ENCODE measurements at places on chromosomes 2 and 18.

- no peaks in the 10 kb centered on the region for H3K36me3 ChIP-seq
- no peaks in the 10 kb centered on the region for H3K4me1 ChIP-seq
- H3K27ac ChIP-seq = no peak overlapping the region
- no peak for DNase-seq
- no peak overlapping the region for H3K4me3 ChIP-seq
- H3K27me3 ChIP-seq = no peaks in the 10 kb centered on the region
These were observed 1795.7 kb upstream of the PIK3C3 start for GRCh38 chr18:40159141-40160017.

DNA sequence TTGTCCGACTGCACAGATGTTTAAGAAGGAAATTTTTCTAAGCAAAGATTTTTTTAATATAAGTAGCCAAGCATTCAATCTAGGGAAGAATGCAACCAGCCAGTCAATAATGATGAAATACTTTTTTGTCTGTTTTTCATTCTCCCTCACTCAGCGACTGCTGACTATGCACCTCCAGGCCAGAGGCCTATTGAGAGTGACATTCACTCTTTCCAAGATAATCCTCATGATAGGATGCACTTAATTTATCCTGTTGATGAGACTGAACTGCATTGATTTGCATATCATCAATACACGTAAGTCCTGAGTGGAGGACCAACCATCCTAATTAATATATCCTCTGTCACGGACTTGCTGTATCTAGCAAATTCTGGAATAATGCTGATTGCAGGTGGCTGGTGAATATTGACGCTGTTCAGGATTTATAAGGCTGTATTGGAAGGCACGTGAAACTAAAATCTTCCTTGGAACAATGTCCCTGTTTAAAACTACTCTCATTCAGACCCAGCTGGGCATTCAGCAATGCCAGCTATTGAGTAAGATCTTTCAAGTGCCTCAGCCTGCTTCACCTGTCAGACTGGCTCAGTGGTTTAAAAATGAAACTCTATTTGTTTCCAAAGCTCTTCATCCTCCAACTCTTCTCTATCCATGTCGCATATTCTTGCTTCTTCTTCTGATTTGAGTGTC, 142.2 kb downstream of the MAP2 start:
- no peaks in the 10 kb centered on the region for H3K4me1 ChIP-seq
- DNase-seq = no peak
- H3K27ac ChIP-seq = no peak overlapping the region
- no peak overlapping the region for H3K4me3 ChIP-seq
- peaks cover 4% of the 10 kb centered on the region for H3K27me3 ChIP-seq

DNA sequence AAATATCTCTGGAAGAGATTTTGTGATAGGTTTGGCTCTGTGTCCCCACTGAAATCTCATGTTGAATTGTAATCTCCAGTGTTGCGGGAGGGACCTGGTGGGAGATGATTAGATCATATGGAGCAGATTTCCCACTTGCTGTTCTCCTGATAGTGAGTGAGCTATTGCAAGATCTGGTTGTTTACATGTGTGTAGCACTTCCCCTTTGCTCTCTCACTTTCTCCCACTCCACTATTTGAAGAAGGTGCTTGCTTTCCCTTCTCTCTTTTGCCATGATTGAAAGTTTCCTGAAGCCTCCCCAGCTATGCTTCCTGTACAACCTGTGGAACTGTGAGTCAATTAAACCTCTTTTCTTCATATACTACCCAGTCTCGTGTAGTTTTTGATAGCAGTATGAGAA, 97.0 kb upstream of the FN1 start:
- no peaks in the 10 kb centered on the region for H3K4me1 ChIP-seq
- no peaks in the 10 kb centered on the region for H3K27me3 ChIP-seq
- no peak for DNase-seq
- H3K27ac ChIP-seq = no peak overlapping the region
- H3K36me3 ChIP-seq = no peaks in the 10 kb centered on the region

DNA sequence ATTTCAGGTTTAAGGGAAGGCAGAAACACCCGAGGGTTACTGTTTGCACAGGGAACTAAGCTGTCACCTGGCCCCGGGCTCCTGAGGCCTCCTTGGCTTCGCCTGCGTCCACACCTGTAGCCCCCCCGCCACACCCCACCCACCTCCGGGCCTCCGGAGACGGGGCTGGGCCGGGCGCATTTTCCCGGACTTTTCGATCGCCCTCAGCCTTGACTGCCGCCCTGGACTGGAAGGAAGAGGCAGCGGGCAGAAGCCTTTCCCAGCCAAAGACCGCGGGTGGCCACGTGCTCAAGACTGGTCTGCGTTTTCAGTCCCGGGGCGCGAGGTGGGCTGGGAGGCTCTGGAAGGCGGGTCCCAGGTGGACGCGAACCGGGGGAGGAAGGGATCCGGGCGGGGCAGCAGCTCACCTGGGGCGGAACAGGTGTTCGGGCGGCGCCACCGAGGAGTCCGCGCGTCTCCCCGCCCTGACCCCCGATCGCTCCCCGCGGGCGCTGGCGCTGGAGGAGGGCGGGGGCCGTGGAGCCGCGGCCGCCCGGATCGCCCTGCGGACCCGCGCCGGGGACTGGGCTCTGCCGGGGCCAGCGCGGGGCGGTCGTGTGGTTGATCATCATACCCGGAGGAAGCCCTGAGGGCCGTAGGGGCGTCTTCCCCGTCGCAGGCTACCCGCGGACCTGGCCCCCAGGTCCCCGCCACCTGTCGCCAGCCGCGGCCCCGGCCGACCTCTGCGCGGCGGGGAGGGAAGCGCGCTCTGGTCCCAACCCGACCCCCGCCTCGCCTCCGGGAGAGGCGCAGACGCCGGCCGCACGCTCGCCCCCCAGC, 3.2 kb downstream of the ID2 start:
- peaks cover 20% of the 10 kb centered on the region for H3K4me1 ChIP-seq
- H3K36me3 ChIP-seq = peaks cover 18% of the 10 kb centered on the region
- H3K27ac ChIP-seq = peak overlapping the region; percentile 79
- H3K27me3 ChIP-seq = peaks cover 2% of the 10 kb centered on the region
- DNase-seq = peak; percentile 49

DNA sequence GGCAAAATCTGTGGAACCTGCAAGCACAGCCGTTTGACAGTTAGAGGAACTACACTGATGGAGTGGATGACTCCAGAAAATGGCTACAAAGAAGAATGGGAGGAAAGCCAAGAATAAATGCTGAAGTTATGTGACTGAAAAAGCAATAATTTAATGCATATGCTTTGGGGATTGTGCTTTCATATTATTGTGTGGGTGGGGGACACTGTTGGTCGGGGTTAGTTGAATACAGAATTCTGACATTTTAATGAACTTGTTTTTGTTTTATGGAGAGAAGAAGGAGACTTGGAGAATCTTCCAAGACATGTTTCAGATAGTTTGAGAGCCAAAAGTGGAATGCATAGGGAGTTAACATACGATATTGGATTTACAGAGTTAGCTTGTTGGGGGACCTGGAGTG, 68.5 kb downstream of the NRP2 start:
- H3K36me3 ChIP-seq = no peaks in the 10 kb centered on the region
- no peak overlapping the region for H3K4me3 ChIP-seq
- no peaks in the 10 kb centered on the region for H3K4me1 ChIP-seq
- no peak overlapping the region for H3K27ac ChIP-seq
- H3K27me3 ChIP-seq = peaks cover 23% of the 10 kb centered on the region

- H3K4me3 ChIP-seq = no peak overlapping the region
- no peaks in the 10 kb centered on the region for H3K27me3 ChIP-seq
- no peak for DNase-seq
- no peaks in the 10 kb centered on the region for H3K36me3 ChIP-seq
These were observed 54.4 kb downstream of the RPL37A start for GRCh38 chr2:216553093-216553478.

DNA sequence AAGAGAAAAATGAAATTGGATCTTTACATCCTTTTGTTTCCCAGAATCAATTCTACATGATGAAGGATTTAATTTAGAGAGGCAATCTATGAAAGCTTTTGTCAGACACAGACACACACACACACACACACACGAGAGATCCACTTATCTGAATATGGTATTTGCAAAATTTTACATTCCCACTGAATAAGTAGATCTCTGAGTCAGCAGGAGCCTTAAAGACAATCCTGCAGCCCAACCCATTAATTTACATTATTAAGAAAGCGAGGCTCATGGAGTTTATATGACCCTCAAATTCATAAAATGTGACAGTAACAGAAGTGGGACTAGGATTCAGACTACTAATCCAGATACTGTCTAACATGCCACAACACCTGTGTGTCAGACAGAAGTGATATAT, 404.4 kb downstream of the NRXN1 start:
- no peak overlapping the region for H3K4me3 ChIP-seq
- H3K27me3 ChIP-seq = no peaks in the 10 kb centered on the region
- H3K36me3 ChIP-seq = no peaks in the 10 kb centered on the region
- DNase-seq = no peak

DNA sequence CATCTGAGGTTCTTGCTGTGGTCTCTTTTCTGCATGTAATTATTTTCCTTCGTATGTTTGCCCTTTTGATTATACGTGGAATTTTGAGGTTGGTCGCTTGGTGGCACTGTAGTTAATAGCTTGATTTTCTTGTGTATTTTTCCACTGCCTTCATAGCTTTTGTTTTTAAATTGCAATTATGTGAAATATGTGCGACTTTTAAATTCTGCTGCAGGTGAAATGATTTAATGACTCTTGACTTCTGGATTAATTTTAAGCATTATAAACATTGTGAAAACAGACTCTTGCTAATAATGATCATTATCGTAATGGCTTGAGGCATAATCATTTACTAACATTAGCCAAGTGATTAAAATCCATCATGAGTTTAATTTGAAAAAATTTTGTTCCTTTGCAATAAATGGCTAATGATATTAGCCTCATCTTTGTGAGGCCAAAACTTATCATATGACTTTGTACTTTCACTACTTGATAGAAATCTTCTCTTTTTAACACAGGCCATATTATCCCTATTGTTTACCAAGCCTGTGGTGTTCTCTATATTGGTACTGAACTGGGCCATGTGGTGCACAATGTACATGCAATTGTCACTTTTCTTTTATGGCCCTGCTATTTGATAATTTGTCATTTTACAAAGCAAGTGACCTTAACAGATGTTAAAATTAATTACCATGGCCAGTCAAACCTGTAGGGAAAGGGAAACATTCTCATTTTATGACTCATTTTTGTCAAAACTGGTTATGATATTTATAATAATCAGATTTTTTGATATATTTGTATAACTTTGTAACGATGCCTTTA, 62.8 kb upstream of the NEUROD1 start:
- H3K36me3 ChIP-seq = no peaks in the 10 kb centered on the region
- no peak overlapping the region for H3K4me3 ChIP-seq
